ENCODE measurements at places on chromosomes 2 and 18.

DNA sequence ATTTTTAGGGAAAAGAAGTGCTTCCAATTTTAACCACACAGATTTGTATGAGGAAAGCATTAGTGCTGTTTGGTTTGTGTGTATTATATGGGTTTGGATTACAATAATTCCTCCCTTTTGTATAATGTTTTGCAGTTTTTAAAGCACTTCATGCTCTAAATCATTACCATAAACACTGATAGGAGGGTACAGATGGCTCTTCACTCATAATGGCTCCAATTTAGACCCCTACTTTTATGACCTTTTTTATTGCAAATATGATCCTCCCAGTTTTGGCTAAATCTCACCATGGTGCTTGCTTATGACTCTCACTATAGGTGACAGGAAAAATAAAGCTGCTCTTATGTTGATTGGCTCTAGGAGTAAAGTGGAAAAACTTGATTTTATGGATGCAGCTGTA is 23.8 kb upstream of the TMEM17 start:
- no peak for DNase-seq

DNA sequence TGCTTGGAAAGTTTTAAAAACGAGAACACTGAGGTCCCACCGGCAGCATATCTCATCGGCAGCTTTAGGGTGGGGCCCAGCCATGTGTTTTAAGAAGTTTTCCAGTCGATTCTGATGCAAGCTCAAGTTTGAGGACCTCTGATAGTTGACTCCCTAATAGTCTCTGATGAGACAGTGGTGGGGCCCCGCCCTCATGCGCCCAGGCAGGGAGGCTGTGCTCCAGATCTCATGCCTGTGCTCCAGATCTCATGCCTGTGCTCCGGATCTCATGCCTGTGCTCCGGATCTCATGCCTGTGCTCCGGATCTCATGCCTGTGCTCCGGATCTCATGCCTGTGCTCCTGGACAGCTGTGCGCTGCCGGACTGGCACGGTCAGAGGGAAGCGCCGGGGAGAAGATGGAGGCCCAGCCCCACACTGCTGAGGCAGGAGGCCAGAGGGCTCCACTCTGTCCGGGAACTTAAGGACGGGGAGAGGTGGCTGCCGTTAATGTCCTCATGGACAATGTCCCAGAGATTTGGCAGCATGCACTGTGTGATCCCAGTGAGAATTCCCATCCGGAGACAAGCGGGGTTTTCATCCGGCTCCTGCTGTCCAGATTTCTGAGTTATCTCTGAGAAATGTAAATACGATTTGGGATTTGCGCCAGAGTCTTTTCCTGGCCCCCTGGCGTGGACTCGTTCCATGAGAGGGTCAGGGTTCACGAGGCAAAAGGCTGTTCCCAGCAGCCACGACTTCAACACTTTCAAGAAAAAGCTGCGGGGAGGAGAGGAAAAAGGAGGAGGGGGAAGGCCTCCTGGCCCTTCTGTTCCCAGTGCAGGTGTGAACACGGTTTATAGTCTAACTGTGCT is 9.4 kb upstream of the COLEC11 start:
- no peak for DNase-seq

DNA sequence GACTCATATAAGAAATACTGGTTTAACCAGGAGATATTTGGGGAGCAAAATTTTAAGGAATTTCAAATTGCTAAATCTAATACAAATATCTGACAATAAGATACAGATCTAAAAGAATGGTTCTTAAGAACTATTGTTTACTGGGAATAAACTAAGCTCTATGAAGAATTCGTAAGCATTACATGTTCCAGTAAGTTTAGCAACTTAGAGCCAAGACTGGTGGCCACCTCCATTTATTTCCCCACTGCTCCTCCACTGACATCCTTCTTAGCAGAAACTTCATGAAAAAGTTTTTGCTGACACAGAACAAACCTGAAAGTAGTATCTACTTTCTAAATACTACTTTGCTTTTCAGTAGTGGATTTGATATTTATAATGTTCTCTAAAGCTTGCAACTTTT is 83.0 kb downstream of the ACSL3 start:
- no peak for DNase-seq

DNA sequence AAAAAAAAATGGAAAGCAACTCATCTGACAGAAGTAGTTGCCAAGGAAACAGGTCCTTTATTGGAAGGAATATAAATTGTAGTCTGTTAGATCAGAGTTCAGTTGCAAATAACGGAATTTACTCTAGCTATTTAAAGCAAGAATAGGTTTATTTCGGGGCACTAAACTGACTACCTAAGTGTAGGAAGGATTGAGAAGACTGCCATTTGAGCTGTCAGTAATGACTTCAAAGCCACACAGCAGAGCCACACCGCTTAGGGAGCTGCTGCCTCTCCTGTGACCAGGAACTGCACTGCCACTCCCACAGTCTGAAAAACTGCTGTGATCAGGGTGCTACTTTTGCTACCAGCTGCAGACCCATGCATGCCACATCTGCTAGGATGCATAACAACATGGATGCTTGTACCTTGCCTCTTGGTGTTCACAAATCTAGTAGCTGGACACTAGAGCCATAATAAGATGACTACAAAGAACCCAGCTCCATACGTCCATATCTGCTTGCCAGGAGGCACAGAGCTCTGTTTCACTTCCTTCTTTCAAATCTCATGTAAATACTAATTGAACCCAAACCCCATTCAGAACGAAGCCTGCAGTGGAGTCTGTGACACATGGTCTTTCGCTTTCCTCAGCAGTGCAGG is 2.2 kb downstream of the DSG2 start:
- DNase-seq: no peak

DNA sequence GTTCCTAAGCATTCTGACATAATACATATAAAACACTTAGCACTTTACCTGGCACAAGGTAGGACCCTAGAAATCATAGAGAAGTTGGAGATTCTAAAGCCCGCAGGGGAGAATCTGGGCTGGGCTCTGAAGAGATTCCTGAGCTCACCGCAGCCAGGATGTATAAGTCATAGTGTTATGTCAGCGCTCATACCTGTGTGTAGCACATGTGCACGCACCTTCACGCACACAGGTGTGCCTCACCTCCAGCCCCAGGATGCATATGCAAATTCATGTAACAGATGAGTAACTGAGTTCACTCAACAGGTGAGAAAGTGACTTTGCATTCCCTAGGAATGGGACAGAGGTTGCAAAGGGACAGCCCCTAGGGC is 7.9 kb upstream of the SDC1 start:
- DNase-seq: no peak

DNA sequence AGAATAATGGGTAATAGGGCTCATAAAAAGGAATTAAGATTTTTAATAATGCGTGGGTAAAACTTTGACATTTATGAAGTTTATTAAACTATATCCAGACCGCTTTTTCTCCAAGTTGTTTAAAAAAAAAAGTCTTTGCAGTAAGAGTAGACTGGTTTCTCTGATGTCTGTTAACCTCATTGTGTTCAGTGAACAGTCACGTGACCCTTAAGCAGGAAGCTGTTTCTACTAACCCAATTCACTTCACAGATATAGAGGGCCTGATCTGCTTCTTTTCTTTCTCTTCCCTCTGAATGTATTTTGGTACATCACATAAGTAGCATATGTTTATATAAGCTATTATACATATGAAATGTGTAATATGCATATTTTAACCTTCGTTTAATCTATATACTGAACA is 1011.3 kb upstream of the CELF4 start:
- DNase-seq: no peak

- no peak for DNase-seq
Observed at GRCh38 chr2:190376083-190376482, 32.1 kb upstream of the MFSD6 start.

DNA sequence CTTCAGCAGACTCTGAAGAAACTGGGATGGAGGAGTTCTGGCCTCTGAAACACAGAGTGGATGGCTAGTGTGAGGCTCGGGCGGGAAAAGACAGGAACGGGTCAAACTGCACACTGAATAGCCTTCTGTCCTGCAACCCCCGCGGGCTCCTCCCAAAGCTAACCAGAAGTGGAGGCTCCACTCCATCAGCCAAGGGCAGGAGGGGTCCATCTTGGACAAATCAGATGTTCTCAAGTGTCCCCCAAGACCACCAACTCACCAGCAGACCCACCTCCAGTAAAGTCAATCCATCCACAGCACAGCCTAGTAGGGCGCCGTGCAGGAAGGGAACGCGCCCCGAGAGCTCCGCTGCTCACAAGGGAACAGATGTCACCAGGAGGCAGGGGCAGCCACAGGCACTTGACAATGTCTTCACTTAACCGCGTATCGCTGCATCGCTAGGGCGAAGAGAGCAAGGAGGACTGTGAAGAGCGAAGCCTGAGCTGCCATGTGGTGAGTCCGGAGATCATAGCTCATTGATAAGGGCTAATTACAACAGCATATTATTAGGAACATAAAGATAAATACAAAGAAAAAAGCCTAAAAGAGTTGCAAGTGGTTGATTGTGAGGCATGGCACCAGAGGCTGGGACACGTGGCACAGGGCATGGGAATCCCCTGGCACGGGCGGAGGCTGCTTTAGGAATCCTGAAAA is 494.6 kb upstream of the MYT1L start:
- DNase-seq: no peak

DNA sequence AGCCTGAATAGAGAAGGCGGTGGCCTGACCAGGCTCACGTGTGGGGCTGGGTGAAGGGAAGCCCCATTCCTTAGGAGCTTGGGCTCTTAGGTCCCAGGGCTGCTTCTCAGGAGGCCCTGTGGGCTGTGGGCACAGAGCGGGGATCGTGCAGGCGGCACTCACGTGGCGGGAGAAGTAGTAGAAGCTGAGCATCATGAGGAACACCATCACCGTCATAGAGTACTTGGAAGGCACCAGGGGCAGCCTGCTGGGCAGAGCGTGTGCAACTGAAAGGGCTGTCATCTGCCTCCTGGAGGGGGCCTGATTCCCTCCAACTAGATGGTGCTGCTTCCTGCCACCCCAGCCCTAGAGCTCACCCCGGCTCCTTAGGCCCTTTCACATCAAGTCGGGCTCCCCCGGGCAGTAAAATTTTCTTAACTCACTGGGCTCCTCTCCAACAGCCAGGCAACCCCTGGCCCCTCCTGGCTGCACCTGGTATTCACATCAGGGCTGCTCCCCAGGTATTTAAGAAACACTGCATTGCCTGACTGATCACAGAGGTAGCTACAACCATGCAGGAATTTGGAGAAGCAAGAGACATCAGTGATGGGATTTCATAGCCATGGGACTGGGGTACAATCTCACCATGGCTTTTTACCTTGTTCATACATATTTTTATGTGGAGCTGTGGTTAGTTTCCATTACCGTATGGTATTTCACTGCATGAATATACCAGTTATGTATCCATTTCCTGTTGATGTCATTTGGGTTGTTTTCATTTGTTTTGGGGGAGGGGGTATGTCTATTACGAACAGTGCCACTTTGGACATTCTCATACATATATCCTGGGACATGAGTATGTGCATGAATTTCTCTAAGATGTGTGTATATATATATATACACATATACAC is 32.9 kb downstream of the CENPO start:
- DNase-seq: no peak

DNA sequence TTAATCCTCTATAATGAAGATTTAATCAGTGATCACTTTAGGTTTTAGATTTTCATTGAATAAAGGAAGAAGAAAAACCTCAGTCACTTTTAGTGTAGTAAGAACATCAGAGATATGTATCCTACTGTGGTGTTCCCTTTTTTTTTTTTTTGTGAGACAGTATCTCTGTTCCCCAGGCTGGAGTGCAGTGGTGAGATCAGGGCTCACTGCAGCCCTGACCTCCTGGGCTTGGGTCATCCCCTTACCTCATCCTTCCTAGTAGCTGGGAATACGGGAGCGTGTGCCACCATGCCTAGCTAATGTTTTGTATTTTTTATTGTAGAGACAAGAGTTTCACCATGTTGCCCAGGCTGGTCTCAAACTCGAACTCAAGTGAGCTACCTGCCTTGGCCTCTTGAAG is 5.1 kb downstream of the SLC39A10 start:
- DNase-seq: no peak

GRCh38 chr2:229032608-229033234 is 238.4 kb downstream of the PID1 start:
- no peak for DNase-seq

GRCh38 chr2:105382177-105382576 is 16.7 kb downstream of the FHL2 start:
- DNase-seq: no peak

- no peak for DNase-seq
Observed at GRCh38 chr2:234392041-234392615, 104.8 kb downstream of the ARL4C start.

- no peak for DNase-seq
Observed at GRCh38 chr2:106034325-106034724, 159.8 kb downstream of the UXS1 start.

- no peak for DNase-seq
Observed at GRCh38 chr2:11683476-11683875, 13.5 kb upstream of the NTSR2 start.

DNA sequence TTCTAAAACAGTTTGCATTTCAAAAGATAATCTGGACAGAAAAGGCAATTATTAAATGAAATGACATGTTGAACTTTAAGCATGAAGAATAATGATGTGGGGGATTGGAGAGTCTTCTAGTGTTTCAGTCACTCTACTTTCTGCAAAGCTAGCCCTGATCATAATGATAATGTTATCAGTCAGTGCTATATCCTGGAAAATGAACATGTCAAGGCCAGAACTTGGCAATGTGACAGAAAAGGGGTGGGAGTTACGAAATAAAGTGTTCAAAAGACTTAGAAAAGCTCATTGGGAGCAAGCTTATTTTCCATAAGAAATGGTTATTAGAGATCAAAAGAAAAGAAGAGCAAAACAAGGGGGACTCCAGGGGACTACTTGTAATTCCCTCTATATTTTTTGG is 288.5 kb upstream of the SLC8A1 start:
- no peak for DNase-seq

DNA sequence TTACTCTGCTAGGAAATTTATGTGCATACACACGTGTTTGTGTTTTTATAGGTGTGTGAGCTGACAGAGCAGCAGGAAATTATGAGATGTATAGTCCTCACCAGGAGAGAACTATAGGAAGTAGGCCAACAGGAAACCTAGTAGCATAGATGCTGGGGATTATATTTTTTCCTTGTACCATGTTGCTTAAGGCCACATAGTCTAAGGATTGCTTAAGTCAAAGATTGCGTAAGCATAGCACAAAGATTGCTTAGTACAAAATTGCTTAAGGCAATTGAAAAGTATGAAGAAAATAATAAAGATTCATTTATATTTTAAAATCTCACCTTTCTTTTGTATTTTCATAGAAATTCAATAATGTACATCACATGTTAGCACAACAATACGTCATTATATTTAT is 18.7 kb upstream of the CCDC102B start:
- DNase-seq: no peak

DNA sequence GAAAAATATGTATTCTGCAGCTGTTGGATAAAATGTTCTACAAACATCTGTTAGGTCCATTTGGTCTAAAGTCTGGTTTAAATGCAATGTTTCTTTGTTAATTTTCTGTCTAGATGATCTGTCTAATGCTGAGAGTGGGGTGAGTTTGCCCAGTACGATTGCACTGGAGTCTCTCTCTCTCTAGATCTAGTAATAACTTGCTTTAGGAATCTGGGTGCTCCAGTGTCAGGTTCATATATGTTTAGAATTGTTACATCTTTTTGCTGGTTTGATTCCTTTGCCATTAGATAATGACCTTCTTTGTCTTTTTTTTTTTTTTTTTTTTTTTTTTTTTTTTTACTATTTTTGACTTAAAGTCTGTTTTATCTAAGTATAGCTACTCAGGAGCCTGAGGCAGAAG is 10.4 kb downstream of the GCC2 start:
- no peak for DNase-seq
